Kidney glomerular epithelial cell (primary cell): ENCODE measurements at places on chromosomes 2 and 18.

DNA sequence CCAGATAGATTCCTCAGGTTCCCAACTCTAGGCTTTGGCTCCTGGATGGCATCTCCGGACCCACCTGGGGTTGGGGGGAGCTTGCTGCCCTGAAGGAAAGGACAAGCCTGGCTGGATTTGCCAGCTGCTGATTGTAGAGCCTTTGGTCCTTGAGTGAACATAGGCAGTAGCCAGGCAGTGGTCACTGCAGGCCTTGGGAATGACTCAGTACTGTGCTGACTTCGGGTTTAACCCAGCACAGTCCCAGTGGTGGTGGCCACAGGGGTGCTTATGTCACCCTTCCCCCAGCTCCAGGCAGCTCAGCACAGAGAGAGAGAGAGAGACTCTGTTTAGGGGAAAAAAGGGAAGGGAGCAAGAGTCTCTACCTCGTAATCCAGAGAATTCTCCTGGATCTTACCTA is 27.7 kb upstream of the ACTR2 start:
- DNase-seq, result no peak

DNA sequence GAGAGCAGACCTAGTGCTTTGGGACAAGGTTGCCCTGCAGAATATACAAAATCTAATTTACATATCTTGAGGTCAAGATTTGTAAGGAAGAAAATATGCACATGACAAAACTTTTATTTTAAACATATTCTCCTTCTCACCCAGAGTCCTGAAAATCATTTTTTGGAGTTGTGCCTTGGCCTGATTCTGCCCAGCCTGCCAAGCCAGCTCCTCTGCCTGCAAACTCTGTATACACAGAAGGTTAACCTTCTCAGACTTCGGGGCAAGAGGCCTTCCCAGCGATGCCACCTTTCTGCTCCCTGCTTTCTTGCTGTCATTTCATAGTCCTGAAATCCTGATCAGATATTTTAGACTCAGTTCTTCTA is 95.8 kb upstream of the CAVIN2 start:
- no peak for DNase-seq

GRCh38 chr2:223297788-223298187 is 245.8 kb downstream of the KCNE4 start:
- no peak for DNase-seq

GRCh38 chr2:67320861-67321587 is 76.1 kb upstream of the ETAA1 start:
- DNase-seq, result no peak

DNA sequence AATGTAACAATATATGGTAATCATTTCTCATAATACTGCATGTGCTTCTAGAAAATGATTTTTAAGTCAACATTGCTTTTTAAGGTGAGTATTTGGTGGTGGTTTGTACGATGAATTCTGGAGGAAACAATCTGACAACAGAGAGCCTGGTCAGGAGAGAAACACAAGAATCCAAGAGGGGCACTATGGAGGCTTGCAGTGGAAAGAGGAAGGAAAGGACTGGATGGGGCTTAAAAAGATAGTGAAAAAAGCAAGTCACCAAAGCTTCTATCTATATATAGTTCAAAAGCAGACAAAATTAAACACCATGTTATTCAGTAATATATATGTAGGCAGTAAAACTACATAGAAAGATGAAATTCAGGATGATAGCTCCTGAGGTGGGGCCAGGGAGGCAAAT is 109.4 kb upstream of the SERTAD2 start:
- DNase-seq, result no peak

DNA sequence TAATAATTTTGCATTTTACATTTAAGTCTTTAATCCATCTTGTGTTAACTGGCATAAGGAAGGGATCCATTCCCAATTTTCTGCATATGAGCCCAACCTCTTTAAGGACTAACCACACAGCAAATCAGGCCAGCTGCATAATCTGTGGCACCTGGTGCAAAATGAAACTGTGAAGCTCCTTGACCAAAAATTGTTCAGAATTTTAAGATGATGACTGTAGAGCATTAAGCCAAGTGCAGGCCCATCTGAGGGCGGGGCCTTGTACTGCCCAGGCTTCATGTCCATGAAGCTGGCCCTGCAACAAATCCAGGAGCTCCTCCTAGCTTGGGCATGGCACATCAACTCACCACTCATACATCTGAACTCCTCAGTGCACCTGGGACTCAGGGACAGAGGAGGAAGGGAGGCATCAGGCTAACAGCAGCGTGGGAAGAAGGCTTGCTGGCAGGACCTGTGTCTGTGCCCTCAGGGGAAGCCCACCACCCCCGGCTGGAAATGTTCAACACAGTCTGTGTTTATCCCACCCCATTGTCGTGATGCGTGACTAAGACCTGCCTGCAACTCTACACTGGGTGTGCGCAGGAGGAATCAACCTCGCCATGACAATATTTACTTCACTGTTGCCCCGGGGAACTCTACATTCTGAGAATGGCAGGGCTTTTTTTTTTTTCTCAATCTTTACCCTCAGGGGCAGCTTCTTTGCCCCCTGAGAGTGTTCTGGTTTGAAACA is 128.9 kb upstream of the SIX2 start:
- DNase-seq, result no peak
